PC-3 (cell line): ENCODE measurements at places on chromosomes 1 and 21.

- H3K4me3 ChIP-seq = no peak overlapping the region
- H3K27me3 ChIP-seq = no peaks in the 10 kb centered on the region
- DNase-seq = no peak
- peaks cover 27% of the 10 kb centered on the region for H3K4me1 ChIP-seq
These were observed 21.7 kb downstream of the UMODL1 start for GRCh38 chr21:42092771-42093170.

DNA sequence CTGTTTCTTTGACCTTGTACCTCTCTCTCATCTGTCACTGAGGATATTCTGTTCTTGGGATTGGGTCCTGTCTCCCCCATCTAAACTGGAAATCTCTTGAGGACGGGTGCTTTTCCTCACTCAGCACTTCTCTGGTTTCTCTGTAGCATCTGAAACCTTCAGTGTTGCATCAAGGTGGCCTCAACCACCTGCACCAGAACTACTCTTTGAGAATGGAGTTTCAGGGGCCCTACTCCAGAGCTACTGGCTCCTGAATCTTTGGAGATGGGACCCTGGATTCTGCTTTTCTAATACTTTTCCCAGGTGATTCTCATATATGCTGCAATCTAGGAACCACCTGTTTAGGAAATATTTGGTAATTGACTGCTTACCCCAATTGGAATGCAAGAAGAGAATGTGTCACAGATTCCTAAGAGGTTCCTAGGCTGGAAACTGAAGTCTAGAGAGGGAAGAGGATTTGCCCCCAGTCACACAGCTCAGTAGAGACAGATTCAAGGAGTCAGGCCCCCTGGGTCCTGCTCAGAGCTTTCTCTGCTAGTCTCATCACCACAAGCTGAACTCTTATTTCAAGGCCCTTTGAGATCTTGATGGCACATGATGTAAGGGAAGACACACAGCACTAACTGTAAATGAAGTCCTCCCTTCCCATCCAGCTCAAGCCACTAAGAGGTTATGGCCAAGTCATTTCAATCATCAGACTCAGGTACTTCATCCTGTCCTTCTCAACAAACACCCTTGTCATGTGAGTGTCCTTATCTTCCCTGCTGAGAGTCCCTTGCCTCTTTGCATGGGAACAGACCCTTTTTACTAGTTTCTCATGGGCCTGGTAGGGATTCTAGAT, 48.7 kb downstream of the EIF2D start:
- no peaks in the 10 kb centered on the region for H3K27me3 ChIP-seq
- no peaks in the 10 kb centered on the region for H3K36me3 ChIP-seq
- H3K4me3 ChIP-seq = no peak overlapping the region
- peaks cover 6% of the 10 kb centered on the region for H3K4me1 ChIP-seq
- H3K27ac ChIP-seq = no peak overlapping the region
- no peak for DNase-seq

DNA sequence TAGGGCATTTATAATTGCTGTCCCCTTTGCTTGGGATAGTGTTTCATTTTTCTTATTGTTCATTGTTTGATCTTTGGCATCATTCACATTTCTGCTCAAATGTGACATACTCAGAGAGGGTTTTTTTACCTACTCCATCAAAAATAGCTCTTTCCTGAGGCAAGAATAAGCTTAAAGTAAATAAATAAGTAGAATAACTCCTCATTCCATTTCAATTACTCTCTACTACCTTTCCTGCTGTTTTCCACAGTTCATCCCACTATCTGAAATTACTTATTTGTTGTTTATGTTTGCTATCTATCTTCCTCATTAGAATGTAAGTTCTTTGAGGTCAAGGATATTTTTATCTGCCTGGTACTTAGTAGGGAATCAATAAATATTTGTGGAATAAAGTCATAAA, 119.9 kb downstream of the LRRC40 start:
- no peak overlapping the region for H3K27ac ChIP-seq
- no peaks in the 10 kb centered on the region for H3K36me3 ChIP-seq
- peaks cover 22% of the 10 kb centered on the region for H3K4me1 ChIP-seq
- no peaks in the 10 kb centered on the region for H3K27me3 ChIP-seq
- no peak overlapping the region for H3K4me3 ChIP-seq
- DNase-seq = peak; percentile 51

GRCh38 chr21:33290441-33290840, 24.3 kb downstream of the IL10RB start:
- H3K4me3 ChIP-seq = no peak overlapping the region
- H3K27me3 ChIP-seq = no peaks in the 10 kb centered on the region
- H3K36me3 ChIP-seq = no peaks in the 10 kb centered on the region
- peaks cover 15% of the 10 kb centered on the region for H3K4me1 ChIP-seq
- DNase-seq = no peak

DNA sequence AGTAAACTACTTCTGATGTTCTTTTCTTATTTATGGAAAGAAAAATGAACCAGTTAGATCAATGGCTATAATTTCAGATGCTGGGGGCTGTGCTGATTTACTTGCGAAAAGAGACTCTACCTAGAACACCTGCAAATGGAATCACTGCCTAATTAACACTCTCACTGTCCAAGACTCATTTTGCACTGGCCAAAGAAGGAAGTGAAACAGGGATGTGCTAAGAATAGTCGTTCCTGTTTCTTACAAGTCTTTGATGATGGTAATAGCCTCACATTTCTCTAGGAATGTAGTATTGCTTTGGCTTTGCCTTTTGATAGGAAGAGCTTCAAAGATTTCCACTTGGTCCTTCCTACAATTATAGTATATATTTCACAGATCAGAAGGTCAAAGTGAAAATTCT, 12.7 kb upstream of the TSNAX start:
- no peak overlapping the region for H3K27ac ChIP-seq
- DNase-seq = no peak
- H3K27me3 ChIP-seq = no peaks in the 10 kb centered on the region
- no peak overlapping the region for H3K4me3 ChIP-seq
- H3K36me3 ChIP-seq = no peaks in the 10 kb centered on the region
- peaks cover 16% of the 10 kb centered on the region for H3K4me1 ChIP-seq

- H3K27me3 ChIP-seq = peaks cover 33% of the 10 kb centered on the region
- DNase-seq = no peak
- no peak overlapping the region for H3K27ac ChIP-seq
- H3K4me3 ChIP-seq = no peak overlapping the region
These were observed 653 bp upstream of the KCNN3 start for GRCh38 chr1:154870734-154871133.

DNA sequence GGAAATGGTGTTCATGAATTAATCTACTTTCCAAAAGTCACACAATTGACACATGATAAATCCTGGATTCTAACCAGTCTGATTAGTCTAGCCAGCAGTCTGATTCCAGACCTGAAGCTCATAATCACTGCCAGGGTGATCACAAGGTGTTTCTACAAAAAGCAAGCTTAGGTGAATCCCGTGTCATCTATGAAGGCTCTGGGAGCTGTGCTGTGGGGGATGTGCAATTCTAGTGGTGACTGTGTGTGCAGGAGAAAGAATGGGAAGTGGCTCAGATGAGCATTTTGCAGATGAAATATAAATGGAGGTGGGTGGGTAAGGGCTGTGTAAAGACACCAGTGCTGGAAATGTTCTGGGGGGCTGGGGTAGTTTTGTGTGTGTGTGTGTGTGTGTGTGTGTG, 1.8 kb upstream of the NPPB start:
- H3K27me3 ChIP-seq = peaks cover 40% of the 10 kb centered on the region
- H3K4me3 ChIP-seq = no peak overlapping the region
- no peak for DNase-seq
- no peaks in the 10 kb centered on the region; the same call in 1 of the 2 replicates for H3K4me1 ChIP-seq

DNA sequence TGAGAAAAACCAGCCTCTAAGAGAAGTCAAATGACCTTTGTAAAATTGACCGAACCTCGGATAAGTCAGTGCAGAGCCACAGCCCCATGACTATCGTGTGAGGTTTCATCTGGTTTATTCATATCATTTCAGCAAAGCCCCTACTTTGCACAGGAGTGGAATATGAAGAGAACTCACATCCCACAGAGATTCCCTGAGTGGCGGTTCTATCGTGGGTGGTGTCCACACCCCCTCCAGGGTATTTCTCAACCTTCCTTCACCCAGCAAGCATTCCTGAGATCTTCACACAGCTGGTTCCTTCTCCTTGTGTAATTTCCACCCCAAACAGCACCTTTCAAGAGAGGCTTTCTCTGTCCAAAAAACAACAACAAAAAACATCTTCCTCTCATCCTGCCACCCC, 47.5 kb downstream of the EVA1C start:
- H3K36me3 ChIP-seq = peaks cover 16% of the 10 kb centered on the region; the same call in 1 of the 2 replicates
- H3K27ac ChIP-seq = no peak overlapping the region
- H3K27me3 ChIP-seq = no peaks in the 10 kb centered on the region

- H3K36me3 ChIP-seq = no peaks in the 10 kb centered on the region
- peaks cover 19% of the 10 kb centered on the region for H3K4me1 ChIP-seq
- H3K27ac ChIP-seq = no peak overlapping the region
These were observed 391.1 kb downstream of the PLPP3 start for GRCh38 chr1:56188221-56188620.

DNA sequence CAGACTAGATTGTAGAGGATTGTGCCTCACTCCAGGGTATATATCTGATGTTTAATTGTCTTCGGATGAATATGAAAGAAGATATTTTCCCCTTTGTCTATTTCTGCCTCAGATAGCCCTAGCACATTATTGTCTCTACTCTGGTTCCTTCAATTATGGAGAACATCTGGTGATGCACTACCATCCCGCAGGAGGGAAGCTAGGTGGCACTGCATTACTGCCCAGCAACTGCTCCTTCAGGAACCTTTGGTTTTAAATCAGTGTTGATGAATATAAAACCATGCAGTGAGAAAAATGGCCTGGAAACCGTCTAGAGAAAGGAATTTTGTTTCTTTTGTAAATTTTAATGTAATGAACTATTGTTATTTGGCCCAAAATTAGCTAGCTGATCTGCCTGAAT, 68.5 kb downstream of the GPR88 start:
- no peaks in the 10 kb centered on the region for H3K36me3 ChIP-seq
- no peak overlapping the region for H3K27ac ChIP-seq
- no peaks in the 10 kb centered on the region for H3K27me3 ChIP-seq
- no peak overlapping the region for H3K4me3 ChIP-seq

GRCh38 chr1:101148980-101149379, 87.8 kb upstream of the S1PR1 start:
- peaks cover 26% of the 10 kb centered on the region for H3K4me1 ChIP-seq
- no peak overlapping the region for H3K4me3 ChIP-seq

GRCh38 chr21:46206163-46207005, 22.1 kb upstream of the SPATC1L start:
- no peak overlapping the region for H3K27ac ChIP-seq
- no peaks in the 10 kb centered on the region for H3K27me3 ChIP-seq
- no peak for DNase-seq

DNA sequence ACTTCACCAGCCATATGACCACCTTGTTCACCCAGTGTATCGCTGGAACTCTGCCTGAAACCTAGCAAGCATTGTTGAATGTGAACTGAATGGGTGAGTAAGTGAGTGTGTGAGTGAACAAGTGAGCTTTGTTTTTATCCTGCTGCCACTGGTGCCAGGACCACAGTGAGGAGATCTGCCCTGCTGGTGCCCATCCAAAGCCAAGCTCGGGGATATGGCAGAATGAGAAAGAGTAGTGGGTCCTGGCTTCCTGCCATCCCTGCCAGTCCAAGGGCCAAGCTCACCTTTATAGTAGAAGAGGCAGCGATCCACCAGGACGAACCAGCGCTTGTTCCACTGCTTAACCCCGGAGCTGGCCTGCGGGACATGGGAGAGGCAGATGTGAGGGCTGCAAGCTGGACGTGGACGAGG, 53.4 kb upstream of the GOLT1A start:
- H3K27me3 ChIP-seq = no peaks in the 10 kb centered on the region
- no peak for DNase-seq
- no peak overlapping the region for H3K4me3 ChIP-seq
- H3K4me1 ChIP-seq = no peaks in the 10 kb centered on the region

- DNase-seq = no peak
- no peak overlapping the region for H3K27ac ChIP-seq
- no peaks in the 10 kb centered on the region for H3K36me3 ChIP-seq
These were observed 104.2 kb downstream of the ATP6V1G3 start for GRCh38 chr1:198436276-198436675.

DNA sequence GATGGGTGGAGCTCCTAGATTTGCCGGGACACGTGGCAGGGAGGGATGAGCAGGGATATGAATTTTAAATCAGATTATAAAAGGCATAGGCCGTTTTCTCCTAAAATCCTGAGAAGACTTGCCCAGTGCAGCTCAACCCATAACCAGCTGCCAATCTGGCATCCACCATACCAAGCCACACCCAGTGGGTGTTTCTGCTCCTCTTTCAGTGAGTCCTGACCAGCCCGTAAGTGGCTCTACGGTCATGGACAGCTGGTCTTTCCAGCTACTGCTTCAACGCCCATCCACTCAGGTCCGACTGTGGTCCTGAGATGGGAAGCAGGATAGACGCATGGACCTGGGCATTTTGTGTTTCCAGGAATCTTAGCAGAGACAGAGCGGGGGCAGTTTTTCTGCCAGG, 107.2 kb downstream of the LAMC2 start:
- no peaks in the 10 kb centered on the region for H3K27me3 ChIP-seq
- no peak overlapping the region for H3K4me3 ChIP-seq
- H3K27ac ChIP-seq = no peak overlapping the region

DNA sequence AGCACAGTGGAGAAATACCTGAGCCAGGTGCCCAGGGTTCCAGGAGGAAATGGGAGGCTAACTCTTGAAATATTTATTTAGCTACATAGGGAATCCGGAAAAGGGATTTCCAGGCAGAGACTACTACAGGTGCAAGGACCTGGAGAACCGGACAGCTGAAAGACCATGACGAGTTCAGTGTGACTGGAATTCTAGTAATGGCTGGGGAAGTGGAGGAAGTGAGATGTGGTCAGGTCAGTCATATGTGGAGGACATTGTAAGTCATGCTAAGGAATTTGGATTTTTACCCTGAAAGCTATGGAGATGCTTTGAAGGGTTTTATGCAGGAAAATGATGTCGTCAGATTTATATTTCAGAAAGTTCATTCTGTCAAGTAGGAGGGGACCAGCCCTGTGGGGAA, 1.8 kb downstream of the CAP1 start:
- H3K36me3 ChIP-seq = peaks cover 20% of the 10 kb centered on the region
- no peaks in the 10 kb centered on the region for H3K27me3 ChIP-seq
- peak overlapping the region; percentile 99 for H3K4me3 ChIP-seq
- no peak overlapping the region for H3K27ac ChIP-seq
